Lung microvascular endothelial cell (primary cell): ENCODE measurements at places on chromosomes 13 and 19.
A peak's percentile ranks its signal among the peaks of the same experiment; 100 is the strongest.

DNA sequence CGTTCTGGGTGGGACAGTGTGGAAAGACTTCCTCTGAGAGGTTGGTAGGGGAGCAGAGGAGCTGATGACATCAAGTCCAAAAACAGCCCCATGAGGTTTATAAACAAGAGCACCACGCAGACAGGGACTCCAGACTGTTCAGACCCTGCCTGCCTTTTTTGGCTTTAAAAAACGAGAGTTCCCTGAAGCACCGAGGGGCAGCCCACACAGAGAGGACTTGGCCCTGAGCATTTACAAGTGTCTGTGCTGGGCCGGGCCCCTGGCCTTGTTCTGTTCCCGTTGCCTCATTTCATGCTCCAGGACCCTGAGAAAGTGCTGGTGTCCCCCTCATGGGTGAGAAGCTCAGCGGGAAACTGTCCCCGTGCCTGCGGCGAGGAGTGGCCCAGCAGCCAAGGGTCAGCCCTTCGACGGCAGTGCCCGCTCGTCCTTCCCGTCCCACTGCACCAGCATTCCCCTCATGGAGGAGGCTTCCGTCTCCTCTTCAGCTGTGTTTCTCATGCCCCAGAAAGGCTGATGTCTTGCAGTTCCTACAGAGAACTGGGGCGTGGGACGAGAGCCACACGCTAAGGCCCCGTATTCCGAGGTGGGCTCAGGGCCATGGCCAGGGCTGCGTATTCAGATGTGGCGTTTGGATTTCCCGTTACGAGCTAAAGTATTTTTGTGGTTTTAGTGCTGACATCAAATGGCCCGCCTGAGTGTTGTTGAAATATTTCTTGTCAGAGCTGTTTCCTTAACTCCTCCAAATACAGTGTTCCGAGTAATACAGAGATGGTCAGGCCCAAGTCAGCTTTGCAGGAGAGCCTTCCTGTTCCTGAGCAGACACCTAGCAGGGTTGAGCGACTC is 93.5 kb downstream of the ATP11A start:
- no peak for DNase-seq

- DNase-seq = no peak
Observed at GRCh38 chr13:97300871-97301270, 78.7 kb downstream of the MBNL2 start.

- DNase-seq = no peak
Observed at GRCh38 chr19:51714848-51715247, 8.9 kb downstream of the HAS1 start.

DNA sequence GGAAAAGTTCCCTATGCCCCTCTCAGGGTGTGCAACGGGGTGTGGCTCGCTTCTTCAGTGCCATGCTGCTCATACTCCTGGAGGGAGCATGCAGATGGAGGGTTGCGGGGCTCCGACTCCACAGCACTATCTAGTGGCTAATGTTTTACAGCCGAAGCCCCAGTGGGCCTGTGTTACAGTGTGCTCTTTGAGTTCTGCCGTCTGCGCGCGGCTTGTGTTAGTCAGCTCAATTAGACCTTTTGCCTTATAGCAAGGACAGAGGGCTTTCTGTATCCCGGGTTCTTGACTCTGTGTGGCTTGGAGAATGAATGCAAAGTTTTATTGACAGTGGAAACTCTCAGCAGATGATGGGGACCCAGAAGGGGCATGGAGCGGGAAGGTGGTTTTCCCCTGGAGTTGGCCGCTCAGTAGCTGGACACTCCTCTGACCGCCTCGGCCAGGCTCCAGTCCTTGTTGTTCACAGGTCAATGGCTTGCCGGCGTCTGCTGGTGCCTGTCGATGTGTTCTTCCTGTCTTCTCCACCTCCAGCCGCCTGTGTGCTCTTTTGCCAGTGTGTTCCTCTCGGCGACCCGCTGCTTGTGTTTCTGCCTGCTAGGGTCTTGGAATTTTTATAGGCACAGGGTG is 383.4 kb downstream of the LMO7 start:
- peak; percentile 53 for DNase-seq

DNA sequence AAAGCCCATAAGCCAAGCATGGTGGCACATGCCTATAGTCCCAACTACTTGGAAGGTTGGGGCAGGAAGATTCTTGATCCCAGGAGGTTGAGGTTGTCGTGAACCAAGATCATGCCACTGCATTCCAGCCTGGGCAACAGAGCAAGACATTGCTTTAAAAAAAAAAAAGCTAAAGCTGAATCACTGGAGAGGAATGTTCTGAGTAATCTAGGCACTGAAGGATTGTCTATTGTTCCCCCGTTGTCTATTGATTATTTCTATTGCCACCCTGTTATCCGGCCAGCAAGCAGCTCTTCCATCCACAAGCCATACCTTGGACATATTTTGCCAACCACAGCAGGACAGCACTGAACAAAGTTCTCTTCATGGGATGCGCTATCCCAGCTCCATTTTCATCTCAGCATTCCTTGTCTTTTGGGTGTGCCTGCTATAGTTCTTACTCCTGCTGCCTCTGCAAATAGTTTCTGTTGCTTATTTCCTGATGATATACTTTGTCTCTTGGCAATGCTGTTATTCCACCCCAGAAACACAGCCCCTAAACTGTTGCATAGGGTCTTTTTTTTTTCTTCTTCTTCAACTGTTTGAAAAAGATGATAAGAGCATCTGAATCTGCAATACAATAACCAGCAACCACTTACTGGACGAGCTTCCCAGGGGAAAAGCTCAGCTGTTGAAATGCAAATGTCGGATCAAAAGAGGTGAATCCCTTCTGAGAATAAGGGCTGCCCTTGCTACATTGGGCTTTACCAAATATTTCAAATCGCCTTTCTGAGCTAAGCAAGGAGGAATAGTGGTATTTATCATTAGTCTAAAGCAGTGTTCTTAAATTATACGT is 22.2 kb upstream of the SIAH3 start:
- DNase-seq = peak; percentile 32

- no peak for DNase-seq
Observed at GRCh38 chr13:44410328-44410859, 36.8 kb downstream of the SERP2 start.

DNA sequence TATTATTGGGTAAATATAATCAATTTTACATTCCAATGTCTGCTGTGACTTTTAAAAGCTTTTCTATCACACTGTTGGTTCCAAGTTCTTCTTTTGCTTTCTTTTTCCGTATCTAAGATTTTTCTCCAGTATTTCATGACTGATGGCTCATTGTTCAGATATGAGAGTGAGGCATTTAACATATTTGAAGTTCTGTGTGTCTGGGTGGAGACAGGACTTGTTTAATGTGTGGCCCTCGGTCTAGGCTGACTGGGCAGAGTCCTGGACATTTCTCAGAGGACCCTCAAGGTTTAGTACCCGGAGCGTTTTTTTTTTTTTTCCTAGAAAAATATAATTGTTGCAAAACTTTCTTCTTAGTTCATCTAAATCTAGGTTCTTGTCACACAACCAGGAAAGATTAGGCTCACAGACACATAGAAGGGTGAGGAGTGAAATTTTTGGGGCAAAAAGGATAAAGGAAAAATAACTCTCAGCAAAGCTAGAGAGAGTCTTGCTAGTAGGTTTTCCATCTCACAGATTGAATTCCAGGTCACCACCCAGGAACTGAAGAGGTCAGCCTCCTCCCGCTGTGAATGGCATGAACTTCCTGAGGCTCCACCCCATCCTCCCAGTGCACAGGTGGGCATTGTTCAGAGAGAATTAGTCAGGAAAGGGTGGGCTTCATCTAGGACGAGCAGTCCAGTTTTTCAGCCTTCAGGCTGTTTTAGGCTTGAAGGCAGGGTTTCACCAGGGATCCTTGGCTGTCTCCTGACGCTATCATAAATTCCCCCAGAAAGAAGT is 1002.4 kb upstream of the PCDH9 start:
- no peak for DNase-seq

DNA sequence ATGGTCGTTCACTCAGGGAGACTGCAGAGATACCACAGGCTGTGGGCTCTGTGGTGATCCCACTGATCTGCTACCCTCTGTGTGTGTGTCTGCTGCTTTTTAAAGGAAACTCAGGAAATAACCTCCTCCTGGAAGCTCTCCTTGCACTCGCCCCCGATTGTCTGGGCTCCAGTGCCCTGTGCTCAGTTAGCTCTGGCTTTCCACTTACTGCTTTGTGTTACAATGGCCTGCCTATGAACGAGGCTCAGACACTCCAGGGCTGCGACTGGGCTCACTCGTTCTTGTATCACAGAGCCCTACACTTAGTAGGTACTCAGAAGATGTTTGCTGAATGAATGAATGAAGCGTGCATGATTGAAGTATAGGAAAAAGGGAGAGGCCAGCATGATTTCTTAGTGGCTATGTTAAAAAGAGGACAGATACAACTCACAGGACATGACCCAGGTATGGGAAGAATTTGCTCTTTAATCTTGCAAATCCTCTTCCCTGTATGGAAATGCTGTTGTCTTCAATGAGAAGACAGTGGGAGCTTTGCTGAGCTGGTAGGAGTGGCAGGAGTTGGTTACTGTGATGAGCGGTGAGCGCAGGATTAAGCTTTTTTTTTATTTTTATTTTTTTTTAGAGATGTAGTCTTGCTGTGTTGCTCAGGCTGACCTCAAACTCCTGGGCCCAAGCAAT is 26.4 kb downstream of the B3GLCT start:
- DNase-seq = no peak
